Activated CD4-positive, CD25-positive, alpha-beta regulatory T cell (primary cell): ENCODE measurements at places on chromosomes 1 and 21.

- no peak for DNase-seq
Measured at GRCh38 chr1:82214606-82215005, 413.9 kb downstream of the ADGRL2 start.

GRCh38 chr1:45187725-45188124 is 18.7 kb downstream of the ZSWIM5 start:
- no peak for DNase-seq

GRCh38 chr1:37849480-37849879 is 9.9 kb downstream of the MTF1 start:
- no peak for DNase-seq

DNA sequence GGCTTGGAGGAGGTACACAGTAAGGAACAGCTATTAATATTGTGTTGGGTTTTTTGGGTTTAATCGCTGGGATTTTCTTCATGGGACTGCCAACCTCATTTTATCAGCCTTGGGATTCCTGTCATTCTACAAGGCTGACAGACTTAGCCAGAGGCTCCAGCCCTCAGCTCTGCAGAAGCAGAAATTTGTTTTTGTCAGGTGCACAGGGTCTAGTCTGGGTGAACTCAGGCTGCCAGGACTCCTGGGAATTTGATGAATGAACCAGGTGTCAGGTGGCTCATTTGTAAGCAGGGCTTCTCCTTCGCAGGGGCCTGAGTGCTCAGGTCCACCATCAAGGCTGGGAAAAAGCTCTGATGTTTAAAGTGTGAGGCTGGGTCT is 11.5 kb upstream of the ZNF362 start:
- no peak for DNase-seq

DNA sequence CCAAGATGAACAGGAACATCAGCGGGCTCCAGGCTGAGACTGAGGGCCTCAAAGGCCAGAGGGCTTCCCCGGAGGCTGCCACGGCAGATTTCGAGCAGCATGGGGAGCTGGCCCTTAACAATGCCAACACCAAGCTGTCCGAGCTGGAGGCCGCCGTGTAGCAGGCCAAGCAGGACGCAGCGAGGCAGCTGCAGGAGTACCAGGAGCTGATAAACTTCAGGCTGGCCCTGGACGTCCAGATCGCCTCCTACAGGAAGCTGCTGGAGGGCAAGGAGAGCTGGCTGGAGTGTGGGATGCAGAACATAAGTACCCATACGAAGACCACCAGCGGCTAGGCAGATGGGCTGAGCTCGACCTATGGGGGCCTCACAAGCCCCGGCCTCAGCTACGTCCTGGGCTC is 823.4 kb upstream of the NEGR1 start:
- no peak for DNase-seq

DNA sequence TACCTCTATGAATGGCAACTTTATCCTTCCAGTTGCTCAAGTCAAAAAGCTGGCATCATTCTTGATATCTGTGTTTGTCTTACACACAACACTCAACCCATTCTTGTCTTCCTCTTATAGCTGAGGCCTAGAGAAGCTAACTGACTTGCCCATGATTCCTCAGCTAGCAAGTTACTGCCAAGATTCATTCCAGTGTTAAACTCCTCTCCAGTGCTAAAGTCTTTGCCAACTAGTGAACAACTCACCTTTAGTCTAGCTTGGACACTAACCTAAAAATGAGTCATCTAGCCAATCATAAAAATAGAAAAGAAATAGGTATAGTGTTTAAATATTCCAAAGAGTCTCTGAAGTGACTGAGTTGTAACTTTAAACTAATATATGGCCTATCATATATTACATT is 45.6 kb upstream of the RGS2 start:
- no peak for DNase-seq

GRCh38 chr1:51924455-51924854 is 45.9 kb upstream of the NRDC start:
- no peak for DNase-seq

DNA sequence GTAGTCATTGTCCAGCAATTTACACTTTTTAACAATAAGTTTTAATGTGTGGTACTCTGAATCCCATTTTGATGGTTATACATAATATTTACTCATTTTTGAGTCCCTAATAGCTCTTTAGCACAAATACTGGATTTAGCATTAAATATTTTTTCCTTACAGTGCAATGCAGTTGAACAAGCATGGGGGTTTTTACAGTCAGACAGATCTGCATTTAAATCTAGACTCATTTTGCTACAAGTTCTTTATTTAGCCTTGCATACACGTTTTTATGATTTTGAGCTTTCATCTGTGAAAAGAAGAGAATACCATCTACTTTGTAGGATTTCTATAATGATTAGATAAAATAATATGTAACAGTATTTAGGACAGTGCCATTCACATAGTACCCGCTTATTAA is 44.0 kb downstream of the PTPRC start:
- no peak for DNase-seq

DNA sequence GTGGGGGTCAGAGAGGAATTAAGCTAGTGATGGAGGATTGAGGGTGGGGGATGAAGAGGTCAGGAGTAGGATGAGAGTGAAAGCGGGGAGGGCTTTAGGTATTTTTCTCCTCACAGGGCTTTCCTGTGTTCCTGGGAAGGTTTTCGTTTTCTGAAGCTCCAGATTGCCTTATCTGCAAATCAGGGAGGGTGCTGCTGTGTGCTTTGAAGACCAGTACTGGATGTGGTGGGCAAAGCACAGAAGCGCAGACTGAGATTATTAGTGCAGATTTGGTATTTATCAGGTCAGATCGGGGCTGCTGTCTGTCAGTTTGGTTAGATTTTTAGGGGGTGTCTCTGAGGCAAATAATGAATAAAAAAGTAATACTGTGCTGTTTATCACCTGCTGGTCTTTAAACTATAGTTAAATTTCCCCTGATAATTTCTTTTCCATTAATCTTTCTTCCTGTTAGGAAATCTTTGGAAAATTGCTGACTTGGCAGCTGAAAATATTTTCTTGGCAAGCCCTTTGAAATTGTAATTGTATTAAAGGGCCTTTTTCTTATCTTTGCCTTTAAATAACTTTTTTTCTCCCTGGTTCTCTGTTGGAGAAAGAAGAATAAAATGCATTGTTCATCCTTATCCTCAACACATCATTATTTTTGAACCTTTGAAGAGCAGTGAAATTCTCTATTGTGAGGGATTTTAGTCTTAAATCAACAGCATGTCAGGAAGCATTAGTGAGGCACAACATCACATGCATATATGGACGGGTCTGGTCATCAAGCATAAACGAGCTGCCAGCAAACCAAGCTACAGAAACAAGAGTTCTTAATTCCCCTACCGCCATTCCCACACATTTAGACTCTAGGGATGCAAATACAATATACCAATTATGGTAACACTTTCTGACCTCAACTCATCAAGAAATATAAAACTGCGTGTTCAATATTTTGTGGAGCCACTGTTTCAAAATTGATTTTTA is 139.6 kb downstream of the S1PR1 start:
- DNase-seq = no peak

- DNase-seq = no peak
Measured at GRCh38 chr1:197632651-197633050, 142.6 kb downstream of the DENND1B start.

DNA sequence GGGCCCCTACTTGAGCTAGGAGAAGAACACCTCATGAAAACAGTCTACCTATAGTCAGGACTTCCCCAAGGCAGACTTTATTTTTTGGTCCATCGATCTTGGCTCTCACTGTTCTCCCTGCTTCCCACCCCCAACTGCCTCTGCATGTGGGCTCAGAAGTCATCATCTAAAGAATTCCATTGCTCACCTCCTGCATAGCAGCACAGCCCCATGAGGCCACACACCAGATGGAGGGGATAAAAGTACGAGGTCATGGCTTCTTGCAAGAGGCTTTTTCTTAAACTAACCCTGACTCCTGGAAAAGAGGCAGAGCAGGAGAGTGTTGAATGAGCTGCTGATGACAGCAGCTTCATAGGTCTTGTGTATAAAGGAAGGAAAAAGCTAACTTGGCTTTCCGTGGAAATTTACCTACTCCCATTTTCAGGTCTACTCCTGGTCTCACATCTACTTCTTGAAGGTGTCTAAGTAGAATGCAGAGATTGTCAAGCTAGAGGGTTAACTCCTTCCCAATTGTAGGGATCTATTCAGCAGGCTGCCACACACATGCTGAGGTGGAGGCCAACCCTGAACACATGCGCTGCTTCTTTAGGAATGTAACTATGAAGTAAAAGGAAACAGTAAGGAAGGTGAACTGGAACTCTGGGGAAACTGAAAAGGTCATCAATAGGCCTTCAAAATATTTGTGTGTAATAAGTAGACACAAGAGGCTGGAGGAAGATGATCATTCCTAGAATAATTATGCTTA is 18.7 kb downstream of the WNT2B start:
- no peak for DNase-seq

DNA sequence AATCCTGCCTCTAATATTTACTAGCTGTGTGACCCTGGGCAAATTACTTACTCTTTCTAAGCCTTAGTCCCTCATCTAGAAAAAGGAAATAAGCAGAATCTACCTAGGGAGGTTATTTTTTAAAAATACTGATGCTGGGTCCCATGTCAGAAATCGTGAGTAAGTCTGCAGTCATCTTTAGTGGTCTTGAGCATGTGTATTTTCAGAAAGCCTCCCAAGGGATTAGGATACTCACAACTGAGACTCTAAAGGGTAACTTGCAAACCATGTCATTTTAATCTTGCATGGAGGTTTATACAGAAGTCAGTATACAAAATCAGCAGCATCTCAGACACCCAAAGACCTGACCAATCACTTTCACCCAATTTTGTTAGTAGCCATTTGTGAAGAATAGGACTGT is 43.2 kb downstream of the DSTYK start:
- DNase-seq = no peak

- no peak for DNase-seq
Measured at GRCh38 chr1:95506736-95507414, 272.9 kb downstream of the RWDD3 start.

GRCh38 chr1:101323535-101323934 is 86.7 kb downstream of the S1PR1 start:
- no peak for DNase-seq

- DNase-seq = no peak
Measured at GRCh38 chr1:7103874-7104273, 318.6 kb downstream of the CAMTA1 start.

- no peak for DNase-seq
Measured at GRCh38 chr1:6535214-6535613, 19.1 kb downstream of the NOL9 start.

DNA sequence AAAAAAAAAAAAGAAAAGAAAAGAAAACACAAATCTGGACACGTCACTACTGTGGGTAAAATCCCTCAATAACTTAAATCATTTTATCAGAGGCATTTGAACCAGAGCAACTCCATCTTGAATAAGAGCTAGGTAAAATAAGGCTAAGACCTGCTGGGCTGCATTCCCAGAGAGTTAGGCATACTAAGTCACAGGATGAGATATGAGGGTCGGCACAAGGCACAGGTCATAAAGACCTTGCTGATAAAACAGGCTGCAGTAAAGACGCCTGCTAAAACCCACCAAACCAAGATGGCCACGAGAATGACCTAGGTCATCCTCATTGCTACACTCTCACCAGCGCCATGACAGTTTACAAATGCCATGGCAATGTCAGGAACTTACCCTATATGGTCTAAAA is 43.6 kb upstream of the MTF1 start:
- no peak for DNase-seq

DNA sequence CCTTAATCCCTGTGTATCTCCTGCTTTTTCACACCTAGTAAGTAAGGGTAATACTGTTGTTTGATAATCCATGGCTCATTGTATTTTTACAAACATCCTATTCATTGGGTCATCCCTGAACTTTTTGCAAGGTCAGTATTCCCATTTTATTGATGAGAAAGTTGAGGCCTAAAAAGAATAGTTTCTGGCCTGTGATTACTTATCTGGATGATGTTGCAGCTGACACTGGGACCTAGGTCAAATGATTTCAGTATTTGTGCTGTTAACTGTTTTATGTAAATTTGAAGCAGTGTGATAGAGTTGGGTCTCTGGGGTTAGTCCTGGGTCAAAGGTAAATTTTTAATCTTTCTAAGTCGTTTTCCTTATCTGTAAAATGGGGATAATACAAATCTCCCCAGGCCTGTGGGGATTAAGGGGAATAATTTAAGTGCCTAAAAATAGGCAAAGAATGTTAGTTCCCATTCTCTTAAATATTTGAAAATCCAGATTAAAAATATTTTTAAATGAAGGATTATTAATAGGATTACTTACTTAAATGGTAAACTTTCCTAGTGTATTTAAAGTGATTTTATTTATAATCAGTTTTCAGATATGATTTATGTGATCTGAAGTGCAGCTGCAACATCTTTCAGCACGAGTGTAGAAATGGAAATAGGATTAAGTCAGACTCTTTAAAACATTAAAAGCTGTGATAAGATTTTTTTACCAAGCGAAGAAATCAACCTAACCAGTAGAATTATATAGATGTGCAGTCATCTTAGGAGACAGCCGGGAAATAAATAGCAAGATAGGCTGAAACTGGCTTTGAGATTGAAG is 4.3 kb downstream of the PPP2R5A start:
- no peak for DNase-seq

GRCh38 chr1:205842229-205842628 is 7.7 kb downstream of the PM20D1 start:
- no peak for DNase-seq

- no peak for DNase-seq
Measured at GRCh38 chr1:181784039-181784683, 277.4 kb downstream of the ZNF648 start.

GRCh38 chr1:79711001-79711431 is 704.5 kb upstream of the ADGRL4 start:
- no peak for DNase-seq

DNA sequence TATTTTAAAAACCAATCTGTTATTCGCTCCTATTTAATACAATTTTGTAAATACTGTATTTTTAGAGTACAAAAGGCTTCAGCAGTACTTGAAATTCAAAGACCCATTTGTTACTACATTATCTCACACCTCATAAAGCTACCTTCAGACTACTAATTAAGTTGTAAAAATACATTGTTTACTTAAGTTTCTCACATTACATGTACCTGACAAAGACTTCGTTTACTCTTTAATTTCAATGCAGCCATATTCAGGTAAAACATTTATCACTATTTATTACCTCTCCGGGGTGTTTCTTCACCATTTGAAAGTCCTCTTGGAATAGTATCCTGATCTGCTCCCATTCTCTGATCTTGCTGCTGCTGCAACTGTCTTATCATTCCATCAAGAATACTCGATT is 55.2 kb downstream of the BRWD1 start:
- DNase-seq = no peak

- DNase-seq = no peak
Measured at GRCh38 chr1:5879421-5879820, 112.8 kb downstream of the NPHP4 start.

GRCh38 chr1:194952171-194952570 is 1656.1 kb downstream of the KCNT2 start:
- no peak for DNase-seq

- DNase-seq = no peak
Measured at GRCh38 chr1:25568090-25568833, 24.9 kb downstream of the LDLRAP1 start.

GRCh38 chr1:55353707-55354620 is 138.8 kb upstream of the USP24 start:
- DNase-seq = no peak

- DNase-seq = no peak
Measured at GRCh38 chr1:152525080-152525641, 10.9 kb downstream of the CRCT1 start.

- no peak for DNase-seq
Measured at GRCh38 chr1:117120774-117121588, 568 bp downstream of the TRIM45 start.

GRCh38 chr1:9129266-9130041 is 552 bp upstream of the GPR157 start:
- DNase-seq = peak; percentile 68

GRCh38 chr1:17148950-17149608 is 29.8 kb upstream of the PADI2 start:
- DNase-seq = no peak
